ENCODE measurements at places on chromosomes 12 and 14.

DNA sequence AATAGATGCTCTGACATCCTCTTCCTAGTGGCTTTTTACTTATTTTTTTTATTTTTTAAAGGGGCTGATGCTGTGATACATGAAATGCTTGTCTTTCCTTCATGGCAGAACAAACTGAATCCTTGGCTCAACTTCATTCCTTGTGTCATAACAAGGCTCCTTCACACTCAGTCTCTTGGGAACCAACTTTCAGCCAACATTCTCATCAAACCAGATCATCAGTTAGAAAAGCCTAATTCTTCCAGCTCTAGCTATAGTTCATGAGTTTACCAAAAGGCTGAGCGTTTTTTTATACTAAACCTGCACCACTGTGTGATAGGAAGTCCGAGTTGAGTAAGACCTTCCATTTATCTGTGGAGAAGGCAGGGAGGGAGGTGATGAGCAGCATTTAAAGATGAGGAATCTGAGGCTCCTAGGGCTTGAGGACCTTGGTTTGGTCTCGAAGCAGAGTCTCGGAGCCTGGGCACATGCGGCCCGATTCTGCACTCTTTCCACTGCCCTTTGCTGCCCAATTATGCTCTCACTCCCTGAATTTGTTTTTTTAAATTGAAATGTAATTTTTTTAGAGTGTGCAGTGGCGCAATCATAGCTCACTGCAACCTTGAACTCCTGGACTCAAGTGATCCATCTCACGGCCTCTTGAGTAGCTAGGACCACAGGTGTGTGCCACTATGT is 8.2 kb downstream of the GPRC5D start:
- no peak for DNase-seq

DNA sequence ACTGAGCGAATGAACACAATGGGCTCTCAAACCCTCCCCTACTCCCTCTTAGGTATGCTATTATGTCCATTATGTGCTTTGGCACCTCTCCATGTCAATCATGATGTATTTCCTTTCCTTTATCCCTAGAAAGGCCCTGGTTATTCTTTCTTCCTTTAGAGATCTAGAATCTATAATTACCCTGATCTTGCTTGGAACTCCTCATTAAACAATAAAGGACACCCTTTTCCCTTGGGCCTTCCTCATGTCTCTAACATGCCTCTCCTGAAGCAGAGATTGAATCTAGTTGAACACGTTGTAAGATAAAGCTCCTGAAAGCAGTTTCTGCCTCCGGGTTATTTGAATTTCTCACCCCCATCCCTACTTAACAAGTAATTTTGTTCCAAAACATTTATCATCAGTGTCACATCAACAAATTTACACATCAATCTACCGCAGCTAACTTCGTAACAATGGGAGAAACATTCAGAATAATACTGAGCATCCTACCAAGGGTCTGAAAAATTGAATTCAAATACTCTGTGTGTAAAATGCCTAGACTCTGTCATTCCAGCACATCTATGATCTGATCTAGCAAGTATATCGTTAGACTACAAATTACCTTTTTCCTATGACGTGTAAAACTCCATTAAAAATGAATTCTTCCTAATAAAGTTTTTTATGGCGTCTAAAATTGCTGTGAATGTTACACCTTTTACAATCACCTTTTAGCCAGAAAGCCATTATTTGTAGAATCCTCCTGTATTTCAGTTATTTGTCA is 5.4 kb downstream of the USP44 start:
- no peak for DNase-seq

DNA sequence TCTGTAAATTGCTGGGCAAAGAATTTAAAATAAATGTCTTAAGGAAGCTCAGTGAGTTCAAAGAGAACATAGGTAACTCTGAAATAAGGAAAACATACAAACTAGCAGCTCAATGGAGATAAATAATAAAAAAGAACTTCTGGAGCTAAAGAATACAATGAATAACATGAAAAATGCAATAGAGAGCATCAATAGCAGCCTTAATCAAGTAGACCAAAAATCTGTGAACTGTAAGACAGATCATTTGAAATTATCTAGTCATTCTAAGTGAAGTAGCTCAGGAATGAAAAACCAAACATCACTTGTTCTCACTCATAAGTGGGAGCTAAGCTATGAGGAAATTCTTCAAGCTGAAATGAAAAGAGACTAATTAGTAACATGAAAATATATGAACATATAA is 5.8 kb upstream of the ABCC9 start:
- no peak for DNase-seq

- no peak for DNase-seq
Measured at GRCh38 chr14:79825046-79825521, 386.2 kb downstream of the DIO2 start.

- DNase-seq, result no peak
Measured at GRCh38 chr12:56932867-56933266, 1.3 kb downstream of the SDR9C7 start.

GRCh38 chr12:111445726-111446581 is 40.2 kb downstream of the SH2B3 start:
- no peak for DNase-seq

- no peak for DNase-seq
Measured at GRCh38 chr14:94021001-94021400, 5.1 kb upstream of the OTUB2 start.

DNA sequence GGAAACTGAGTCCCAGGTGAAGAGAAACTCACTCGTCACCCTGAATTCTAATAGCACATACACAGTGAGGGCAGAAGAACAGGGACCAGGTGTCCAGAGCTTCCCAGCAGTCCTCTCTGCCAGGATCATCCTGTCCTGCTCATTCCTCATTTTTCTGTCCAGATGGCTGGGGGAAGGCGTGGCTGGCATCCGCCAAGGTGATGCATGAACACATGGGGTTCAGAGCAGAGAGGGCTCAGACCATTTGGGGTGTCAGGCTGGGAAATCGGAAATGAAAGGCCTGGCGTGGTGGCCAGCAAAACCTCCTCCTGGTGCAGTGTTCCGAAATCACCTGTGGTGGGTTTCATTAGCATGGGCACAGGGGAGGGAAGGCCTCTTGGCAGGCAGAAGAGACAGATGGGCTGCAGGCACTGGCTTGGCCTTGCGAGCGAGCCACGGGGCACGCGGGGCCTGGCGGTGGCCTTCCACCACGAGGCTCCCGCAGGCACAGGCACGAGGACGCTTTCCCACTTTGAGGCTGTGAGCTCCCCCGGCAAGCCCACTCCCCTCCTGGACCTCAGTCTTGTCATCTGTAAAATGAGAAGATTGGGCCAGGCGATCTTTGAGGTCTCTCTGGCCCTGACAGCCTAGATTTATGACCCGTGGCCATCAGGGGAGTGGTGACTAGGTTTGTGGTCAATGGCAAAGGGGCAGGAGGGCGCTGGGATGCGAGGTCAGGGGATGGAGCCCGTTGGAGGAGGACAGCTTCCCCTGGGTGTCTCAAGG is 68.5 kb downstream of the TSPAN9 start:
- no peak for DNase-seq

- no peak for DNase-seq
Measured at GRCh38 chr12:84802161-84802560, 110.4 kb downstream of the SLC6A15 start.

- DNase-seq, result no peak
Measured at GRCh38 chr12:61251076-61251475, 1009.1 kb upstream of the USP15 start.

- no peak for DNase-seq
Measured at GRCh38 chr14:25521616-25522015, 471.7 kb upstream of the STXBP6 start.

- no peak for DNase-seq
Measured at GRCh38 chr14:35797796-35798195, 11.3 kb downstream of the RALGAPA1 start.

DNA sequence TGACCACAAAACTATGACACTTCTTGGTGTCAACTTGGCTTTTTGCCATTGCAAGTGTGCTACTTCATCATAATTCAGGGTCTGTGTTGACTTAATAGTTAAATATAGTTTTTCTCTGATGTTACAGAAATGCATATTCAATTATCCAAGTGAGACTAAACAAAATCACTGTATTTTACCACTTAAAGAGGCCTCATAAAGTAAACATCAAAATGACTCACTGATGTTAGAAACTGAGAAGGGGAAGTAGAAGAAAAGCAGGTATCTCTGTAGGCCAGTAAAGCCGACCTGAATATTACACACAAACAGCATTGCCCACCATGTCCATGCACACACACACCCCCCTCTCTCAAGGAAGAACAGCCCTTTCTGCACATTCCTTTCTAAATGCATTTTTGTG is 55.4 kb downstream of the RPAP3 start:
- DNase-seq, result no peak

- no peak for DNase-seq
Measured at GRCh38 chr12:57460841-57461275, 1.3 kb downstream of the GLI1 start.

DNA sequence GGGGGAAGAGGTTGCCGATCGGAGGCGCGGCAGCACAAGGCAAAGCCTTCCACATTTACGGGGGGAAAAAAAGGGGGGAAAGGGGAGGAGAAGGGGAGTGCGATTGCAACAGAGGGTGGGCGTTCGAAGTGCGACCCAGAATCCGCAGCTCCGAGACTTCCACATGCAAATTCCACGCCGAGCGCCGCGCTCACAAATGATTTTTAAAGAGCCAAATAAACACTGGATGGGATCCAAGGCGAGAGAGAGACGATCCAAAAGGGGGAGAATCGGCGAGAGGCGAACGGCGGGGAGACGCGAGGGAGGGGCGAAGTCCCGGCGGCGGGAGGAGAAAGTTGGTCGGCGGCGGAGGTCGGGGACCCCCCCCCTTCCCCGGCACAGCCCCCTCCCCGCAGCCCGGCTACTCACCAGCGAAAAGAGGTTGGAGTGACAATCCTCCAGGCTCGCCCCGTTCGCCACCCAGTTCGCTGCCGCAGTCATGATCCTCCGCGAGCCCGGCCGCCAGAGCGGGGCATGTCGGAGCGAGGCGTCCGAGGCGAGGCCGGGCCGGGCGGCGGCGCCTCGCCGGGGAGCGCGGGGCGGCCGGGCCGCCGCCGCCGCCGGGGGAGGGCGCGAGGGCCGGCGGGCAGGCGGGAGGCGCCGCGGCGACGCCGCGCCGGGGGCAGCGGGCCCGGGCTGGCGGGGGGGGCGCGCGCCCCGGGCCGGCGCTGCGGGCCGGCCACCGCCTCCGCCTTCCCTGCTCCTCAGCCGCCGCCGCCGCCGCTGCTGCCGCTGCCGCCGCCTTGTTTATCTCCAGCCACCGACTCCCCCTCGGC is 634 bp downstream of the MED13L start:
- DNase-seq, result peak; percentile 66

DNA sequence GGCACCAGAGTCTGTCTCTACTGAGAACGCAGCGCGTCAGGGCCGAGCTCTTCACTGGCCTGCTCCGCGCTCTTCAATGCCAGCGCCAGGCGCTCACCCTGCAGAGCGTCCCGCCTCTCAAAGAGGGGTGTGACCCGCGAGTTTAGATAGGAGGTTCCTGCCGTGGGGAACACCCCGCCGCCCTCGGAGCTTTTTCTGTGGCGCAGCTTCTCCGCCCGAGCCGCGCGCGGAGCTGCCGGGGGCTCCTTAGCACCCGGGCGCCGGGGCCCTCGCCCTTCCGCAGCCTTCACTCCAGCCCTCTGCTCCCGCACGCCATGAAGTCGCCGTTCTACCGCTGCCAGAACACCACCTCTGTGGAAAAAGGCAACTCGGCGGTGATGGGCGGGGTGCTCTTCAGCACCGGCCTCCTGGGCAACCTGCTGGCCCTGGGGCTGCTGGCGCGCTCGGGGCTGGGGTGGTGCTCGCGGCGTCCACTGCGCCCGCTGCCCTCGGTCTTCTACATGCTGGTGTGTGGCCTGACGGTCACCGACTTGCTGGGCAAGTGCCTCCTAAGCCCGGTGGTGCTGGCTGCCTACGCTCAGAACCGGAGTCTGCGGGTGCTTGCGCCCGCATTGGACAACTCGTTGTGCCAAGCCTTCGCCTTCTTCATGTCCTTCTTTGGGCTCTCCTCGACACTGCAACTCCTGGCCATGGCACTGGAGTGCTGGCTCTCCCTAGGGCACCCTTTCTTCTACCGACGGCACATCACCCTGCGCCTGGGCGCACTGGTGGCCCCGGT is at the start of gene PTGDR:
PTGDR (plus strand) TSS at position 198 of the 778 bp plus-strand sequence; CDS start at position 315, 117 bp downstream.
- DNase-seq, result peak; percentile 79

DNA sequence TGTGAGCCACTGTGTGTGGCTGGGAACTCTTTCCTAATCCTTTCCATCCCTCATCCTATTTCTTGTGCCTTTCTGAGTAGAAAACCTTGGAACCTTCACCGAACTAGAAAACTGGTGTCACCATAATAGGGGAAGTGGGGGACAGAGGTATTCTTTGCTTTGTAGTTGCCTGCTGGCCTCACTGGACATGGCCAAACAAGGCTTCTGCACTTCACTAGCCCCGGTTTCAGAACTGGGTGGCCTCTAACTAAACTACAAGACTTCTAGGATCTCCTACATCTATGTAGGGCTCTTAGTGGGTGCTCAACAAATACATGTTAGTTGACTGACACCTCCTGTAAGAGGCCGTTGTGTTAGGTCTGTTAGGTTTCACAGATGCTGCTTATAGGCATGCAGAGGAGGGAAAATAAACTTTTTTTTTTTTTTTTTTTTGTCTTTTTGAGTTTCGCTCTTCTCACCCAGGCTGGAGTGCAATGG is 597 bp upstream of the CIROP start:
- DNase-seq, result no peak

DNA sequence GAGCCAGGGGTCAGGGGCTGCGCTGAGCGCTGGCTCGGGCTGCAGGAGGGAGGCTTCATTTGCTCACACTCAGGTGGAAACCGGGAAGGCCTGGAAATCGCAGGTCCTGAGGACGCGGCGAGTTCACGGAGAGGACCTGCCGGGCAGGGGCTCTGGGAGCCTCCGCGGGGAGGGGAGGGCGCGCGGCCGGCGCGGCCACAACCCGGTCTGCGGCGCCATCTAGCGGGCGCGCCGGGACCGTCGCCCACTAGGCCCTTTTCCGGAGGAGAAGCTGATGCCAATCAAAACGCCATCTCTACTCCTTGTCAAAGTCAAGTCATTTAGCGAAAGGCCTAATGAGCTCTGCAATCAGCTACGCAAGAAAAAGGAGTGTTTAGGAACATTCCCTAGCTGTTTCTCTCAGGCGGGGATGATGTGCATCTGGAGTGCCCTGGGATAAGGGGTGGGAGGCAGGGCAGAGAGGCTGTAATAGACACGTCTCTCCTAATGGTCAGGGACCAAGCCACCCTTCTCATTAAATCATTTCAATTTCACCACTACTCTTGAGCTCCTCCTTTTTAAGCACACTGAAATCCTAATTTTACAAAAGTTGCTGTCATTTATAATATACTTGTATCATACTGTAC is 885.8 kb upstream of the TMEM132C start:
- DNase-seq, result no peak

DNA sequence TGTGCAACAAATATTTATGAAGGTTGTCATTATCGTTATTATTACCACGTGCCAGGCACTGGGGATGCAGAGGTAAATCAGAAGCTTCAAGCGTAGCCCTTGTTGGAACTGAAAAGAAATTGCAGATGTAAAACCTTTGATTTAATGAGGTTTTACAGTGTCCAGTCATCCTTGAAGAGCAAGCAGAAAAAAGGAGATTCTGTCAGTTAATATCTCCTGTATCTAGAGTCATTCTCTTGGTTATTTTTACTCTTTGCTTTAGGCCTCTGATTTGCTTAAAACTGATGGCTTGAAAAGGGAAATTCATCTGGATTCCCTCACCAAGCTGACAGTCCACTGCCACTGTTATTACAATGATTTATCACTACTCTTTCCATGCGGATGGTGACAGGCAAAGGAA is 179.3 kb downstream of the GALC start:
- DNase-seq, result no peak
